ENCODE measurements at places on chromosomes 1 and 21. TPM values are rescaled to one million over a fixed set of nuclear protein-coding genes. Genes with fewer than 3 reads are reported as not detected.

DNA sequence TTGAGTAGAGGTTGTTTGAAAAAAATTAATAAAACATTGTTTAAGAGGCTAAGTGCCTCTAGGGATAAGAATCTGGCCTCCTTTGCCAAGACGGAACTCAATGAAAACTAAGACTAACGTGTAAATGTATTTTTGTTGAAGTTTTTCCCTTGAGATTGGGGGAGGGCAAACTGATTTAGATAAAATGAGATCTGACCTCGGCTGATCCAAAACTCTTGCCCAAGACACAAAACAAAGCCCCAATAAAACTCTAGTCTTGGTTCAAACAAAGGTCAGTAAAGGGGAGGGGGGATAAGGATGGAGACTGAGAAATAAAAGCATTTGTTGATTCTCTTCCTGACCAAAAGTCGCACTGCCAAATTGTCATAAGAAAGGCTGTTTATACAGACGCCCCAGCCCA, 134.8 kb upstream of the DPT start:
- DNase-seq, result no peak

MRAP gene
- total RNA-seq, result 1.4 TPM

- DNase-seq, result no peak
These were observed 10.7 kb upstream of the GATAD2B start for GRCh38 chr1:153933430-153933829.

DNA sequence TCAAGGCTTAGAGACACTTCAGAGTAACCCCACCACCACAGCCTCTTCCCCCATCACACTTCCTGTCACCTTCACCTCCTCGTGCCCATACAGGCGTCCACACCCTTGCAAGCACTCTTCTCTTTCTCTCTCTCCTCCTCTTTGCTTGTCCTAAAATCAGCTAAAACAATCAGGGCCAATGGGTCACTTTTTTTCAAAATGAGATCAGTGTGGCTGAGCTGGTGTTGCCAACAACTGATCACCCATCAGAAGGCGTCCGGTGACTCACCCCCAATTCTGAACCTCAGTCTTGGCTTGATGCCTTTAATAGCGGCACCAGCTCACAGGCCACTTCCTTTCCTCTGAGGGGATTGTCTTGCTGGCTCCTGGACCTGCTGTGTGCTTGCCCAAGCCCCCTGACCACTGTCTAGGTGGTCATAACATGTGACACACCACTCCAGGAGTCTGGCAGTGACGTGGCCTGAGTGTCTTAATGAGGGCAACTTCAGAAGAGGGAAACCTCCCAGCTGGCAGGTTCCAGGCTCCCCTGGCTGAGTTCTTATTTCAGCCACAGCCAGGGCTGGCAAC, 1.6 kb downstream of the DRAXIN start:
- DNase-seq, result no peak
